ENCODE measurements at places on chromosomes 4 and X. TPM values are rescaled to one million over a fixed set of nuclear protein-coding genes. Genes with fewer than 3 reads are reported as not detected.
A peak's percentile ranks its signal among the peaks of the same experiment; 100 is the strongest.

Gene DMRTC1
- not detected for total RNA-seq

Gene TASL
- total RNA-seq = not detected

Gene NAA15
- total RNA-seq = 30.8 TPM

Gene BBS12
- 3.3 TPM for total RNA-seq

Gene TRIM75
- not detected for total RNA-seq

Gene GLRB
- total RNA-seq = 13.3 TPM

Gene SSX2B
- total RNA-seq = not detected

Gene TCEAL5
- total RNA-seq = not detected

Gene ADH7
- not detected for total RNA-seq

Gene AMER1
- 3.4 TPM for total RNA-seq

- no peak for DNase-seq
Observed at GRCh38 chr4:5887011-5887360, 5.9 kb downstream of the CRMP1 start.

DNA sequence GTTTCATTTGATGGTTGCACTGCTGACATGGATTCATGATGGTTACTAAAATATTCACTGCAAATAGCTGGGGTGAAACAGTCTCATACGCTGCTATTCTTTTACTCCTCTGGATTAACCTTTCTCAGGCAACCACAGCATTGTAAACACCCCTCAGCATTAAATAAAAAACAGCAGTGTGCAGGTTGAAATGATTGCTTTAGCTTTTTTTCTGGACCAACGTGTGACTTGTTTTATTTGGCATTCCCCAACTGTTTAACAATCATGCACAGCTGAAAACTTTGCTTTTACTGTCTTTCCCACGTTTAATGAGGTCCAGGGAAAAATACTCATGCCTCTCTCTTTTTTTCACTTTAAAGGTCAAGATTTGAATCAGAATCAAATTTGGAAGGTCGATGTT is 490.8 kb downstream of the RAPGEF2 start:
- no peak for DNase-seq

DNA sequence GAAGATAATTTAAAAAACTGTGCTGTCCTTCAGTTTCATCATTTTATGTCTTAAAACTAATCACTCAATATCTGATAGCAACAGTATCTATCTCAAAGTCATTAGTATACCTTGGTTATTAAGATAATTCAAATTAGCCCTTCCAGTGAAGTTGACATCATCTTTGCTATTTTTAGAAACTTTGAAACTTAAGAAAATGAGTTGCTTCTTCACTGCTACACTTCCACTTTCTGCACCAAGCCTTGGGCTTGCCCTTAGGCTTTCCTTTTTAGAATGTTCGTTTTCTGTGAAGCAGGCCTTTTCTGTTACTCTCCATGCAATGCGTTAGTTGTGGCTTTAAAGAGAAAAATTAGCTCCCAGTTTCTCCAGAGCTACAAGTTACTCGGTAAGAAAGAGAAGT is 4.4 kb upstream of the VAMP7 start:
- DNase-seq = no peak

DNA sequence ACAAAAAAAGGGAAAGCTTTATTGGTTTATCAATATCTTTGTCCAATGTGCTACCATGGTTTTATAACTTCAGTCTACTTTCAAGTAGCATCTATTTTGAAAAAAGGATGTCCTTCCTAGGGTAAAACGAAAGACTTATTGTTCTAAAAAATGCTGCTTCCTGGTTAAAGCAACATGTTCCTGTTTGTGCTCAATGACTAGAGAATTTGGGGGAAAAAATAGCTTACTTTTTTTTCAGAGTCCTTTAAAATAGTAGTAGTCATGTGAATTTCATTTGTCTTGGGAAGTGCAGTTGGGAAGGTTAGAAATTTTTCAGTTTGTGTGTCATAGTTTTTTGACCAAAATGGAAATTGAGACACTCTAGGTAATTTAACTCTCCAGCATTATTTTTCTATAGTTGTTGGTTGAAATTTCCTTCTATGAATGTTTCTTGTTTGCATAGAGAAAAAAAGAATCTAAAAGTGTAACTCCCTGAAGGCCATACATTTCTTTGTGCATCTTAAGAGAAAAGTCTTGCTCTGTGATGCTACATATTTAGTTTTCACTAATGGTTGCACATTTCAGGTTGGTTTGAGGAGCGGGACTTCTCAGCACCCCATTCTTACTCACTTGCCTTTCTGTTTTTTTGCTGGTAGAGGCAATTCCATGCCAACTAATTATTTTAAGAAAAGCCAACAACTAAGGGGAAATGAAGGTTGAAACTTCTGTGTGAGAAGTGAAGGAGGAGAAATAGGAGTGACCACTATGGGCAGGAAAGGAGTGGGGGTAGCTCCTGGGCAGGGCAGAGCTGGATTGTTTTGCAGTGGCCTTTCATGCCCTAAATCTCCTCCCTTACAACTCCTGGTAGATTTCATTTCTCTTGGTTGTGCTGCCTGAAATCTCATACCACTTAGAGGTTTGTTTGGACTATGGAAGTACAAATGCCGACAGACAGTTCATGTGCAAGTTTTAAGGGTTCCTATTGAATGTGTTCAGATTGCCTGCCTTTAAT is 76.4 kb downstream of the RAPGEF2 start:
- DNase-seq = peak; percentile 24

GRCh38 chrX:39196192-39197102 is 395.2 kb downstream of the MID1IP1 start:
- DNase-seq = peak; percentile 61

GRCh38 chrX:15188039-15188438 is 81.8 kb downstream of the ASB9 start:
- no peak for DNase-seq

GRCh38 chrX:23052324-23052723 is 52.6 kb downstream of the DDX53 start:
- DNase-seq = no peak

DNA sequence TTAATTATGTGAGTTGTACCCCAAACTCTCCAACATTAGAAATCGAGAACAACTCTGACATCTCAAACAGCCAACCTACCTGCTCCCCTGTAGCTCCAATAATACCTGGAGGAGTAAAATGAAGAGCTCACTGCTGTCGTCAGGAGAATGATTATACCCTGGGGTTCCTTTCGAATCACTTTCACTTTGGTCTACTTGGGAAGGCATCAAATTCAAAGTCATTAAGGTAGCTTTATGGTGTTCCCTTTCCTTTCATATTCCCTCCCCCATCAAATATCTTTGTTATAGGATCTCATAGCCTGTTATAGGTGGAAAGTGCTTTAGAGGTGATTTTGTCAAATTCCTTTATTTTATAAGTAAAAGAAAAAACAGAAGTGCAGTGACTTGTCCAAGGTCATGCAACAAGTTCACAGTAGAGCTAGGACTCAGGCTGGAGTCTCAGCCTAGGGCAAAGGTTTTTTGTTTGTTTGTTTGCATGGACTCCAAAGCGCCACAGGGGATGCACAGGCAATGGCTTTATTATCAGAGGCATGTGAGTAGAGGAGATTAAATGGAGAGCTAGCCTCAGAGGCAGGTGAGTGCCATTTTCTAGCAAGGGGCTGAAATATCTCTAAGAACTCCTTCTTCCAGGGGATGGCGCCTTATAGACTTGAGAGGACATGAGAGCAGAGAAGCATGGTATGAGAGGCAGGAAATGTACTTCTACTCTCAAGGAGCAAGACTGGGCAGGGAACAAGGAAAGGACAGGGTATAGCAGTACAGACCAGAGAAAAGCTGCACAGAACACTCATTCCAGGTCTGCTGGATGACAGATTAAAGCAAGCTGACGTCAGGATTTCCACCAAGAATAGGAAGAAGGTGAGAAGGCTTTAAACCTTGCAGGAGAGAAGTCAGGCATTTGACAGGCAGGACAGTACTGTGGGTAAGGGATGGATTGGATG is 262.1 kb upstream of the GPC4 start:
- DNase-seq = no peak

- no peak for DNase-seq
Observed at GRCh38 chr4:876780-877179, 50.9 kb upstream of the CPLX1 start.

- no peak for DNase-seq
Observed at GRCh38 chr4:97994765-97995465, 148.4 kb downstream of the STPG2 start.

DNA sequence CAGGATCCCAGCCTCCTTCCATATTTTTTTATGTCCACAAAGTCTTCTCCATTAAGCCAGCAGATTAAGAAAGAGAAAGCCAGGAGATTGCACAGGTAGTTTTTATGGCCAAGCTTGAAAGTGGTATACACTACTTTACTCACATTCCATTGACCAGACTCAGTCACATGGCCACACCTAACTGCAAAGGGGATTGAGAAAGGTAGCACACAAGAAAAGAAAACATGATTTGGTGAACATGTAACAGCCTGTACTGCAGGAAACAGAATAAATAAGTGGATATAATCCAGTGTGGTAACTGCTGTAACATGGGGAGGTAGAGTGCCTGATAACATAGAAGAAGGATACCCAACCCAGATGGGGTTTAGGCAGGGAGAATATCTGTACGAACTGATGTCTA is 43.9 kb downstream of the HOPX start:
- no peak for DNase-seq

DNA sequence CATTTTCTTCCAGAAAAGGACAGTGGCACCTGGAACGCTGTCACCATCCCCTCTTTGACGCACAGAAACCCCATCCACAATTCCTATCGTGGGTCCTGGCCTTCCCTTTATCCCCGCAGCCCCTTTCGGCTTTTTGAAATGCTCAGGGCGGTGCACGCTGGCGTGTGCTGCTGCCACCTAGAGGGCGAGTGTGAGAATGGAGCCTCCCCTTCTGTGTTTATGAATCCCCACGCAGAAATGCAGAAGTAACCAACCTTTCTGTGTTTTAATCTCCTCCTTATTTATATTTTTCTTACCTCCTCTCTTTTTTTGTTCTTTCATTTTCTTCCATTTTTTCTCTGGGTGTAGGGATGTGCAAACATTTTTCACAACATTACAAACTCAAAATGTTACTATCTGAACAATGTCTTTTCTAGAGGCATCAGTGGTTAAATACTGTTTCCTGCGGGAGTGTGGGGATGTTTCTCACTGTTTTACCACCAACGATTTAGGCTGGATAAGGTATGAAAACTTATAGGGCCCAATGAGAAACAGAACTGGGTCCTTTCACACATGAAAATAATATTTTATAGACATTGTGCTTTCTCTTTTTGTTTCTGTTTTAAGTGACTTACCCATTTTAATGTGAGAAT is 50.0 kb downstream of the TMA16 start:
- DNase-seq = peak; percentile 45

DNA sequence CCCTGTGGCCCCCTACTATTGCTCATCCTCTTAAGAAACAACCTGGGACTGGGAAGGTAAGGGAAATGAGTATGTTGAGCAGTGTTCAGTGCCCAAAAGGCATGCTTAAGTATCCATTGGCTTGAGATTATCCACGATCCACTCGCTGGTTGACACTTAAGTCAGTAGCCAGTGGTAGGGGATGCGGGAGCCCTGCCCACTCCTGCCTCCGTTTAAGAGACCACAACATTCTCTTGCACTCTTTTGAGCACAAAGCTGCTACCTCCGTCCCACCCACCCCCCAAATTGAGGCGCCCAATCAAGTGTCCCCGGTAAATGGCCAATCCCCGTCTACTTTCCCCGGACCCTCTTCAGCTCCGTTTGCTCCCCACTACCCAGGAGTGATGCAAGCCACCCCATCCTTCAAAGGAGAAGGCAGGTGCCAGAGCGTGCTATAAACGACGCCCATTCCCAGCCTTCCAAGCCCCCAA is 25.0 kb downstream of the UTP14A start:
- no peak for DNase-seq

DNA sequence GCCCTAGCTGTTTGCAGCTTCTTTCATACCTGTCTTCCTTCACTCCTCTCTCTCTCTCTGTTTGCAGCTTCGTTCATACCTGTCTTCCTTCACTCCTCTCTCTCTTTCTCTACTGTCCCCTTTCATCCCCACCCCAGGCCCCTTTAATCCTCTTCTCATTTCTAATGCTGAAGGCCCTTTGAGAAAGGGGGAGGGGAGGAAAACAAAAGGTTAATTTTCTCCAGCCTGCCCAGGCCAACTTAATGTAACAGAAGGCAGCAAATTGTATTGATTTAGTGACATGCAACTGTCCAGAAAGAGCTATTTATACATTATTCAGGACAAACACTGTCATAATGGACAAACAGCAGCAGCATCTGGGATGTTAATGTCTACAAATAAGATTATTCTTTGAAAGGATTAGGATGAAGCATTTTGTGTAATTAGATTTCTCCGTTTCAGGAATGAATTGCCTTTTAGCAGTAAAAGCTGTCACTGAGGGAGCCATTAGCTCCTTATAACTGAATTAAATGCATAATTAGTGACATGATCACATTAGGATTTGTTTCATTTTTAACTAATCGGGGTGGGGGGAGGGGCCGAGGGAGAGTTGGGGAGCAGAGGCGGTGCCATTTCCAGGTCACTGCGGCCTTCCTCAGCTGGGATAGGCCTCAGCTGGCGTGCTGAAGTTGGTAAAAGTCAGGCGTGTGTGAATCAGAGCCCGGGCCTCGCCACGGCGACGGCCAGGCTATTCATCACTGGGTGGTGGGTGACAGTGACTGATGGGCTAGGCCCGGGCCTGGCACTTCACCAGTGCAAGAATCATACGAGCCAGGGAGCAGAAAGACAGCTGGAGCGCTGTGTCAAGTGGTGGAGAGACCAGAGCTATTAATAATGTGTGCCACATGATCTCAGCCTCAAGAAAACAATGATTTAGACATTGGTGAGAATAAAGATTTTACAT is 174.5 kb downstream of the NKX6-1 start:
- no peak for DNase-seq

- no peak for DNase-seq
Observed at GRCh38 chrX:38138157-38138891, 82.3 kb downstream of the SRPX start.

- no peak for DNase-seq
Observed at GRCh38 chrX:121802881-121803412, 755.5 kb downstream of the GLUD2 start.

GRCh38 chrX:30224536-30224935 is 5.9 kb upstream of the MAGEB3 start:
- no peak for DNase-seq

GRCh38 chr4:54495091-54495490 is 162.7 kb upstream of the KIT start:
- DNase-seq = no peak

- DNase-seq = no peak
Observed at GRCh38 chr4:75552452-75552851, 3.4 kb upstream of the ODAPH start.

- DNase-seq = no peak
Observed at GRCh38 chr4:11704186-11704830, 275.6 kb upstream of the HS3ST1 start.

DNA sequence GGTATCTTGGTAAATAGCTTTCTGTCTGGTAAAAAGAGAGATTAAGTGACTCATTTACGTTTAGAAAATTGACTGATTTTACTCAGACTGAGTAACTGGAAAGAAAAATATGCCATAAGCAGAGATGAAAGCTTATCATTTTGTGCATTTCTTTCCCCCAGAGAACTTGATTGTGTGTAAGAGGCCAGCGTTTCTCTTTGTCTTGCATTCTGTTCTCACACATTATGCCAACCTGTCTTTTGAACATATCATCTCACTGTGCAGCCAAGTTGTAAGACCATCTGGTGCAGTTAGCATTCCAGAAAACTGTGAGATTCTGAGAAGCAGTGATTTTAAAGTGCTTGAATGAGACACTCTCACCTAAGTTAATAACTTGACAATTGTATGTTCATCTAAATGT is 651.3 kb downstream of the TECRL start:
- DNase-seq = no peak

GRCh38 chr4:181962321-181962720 is 280.9 kb upstream of the TENM3 start:
- DNase-seq = no peak

GRCh38 chr4:5014007-5014682 is 5.1 kb downstream of the CYTL1 start:
- DNase-seq = no peak

- no peak for DNase-seq
Observed at GRCh38 chr4:74031576-74031975, 6.9 kb downstream of the CXCL3 start.

Data from SJSA1 (cell line).